LoVo (cell line): ENCODE measurements at places on chromosomes 12 and 14.

DNA sequence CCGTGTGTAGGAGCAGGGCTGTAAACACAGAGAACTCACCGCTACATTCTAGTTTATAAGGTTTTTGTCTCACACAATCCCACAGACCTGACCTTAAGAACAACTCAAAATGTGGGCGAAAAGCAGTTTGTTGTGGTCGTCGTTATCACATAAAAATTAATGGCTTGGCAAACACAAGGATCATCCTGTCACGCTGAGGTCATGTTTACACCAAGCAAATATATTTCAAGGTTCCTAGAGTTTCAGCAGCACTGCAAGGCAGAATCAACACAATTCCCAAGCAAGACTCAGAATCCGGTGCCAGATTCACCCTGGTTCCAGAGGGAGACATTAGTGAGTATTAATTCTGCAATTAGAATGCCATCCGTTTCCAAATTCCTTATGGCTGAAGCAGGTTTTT lies 30.1 kb upstream of the MAP1LC3B2 start:
- DNase-seq = peak; percentile 87

GRCh38 chr12:100448656-100449055 lies 25.0 kb upstream of the NR1H4 start:
- DNase-seq = no peak

DNA sequence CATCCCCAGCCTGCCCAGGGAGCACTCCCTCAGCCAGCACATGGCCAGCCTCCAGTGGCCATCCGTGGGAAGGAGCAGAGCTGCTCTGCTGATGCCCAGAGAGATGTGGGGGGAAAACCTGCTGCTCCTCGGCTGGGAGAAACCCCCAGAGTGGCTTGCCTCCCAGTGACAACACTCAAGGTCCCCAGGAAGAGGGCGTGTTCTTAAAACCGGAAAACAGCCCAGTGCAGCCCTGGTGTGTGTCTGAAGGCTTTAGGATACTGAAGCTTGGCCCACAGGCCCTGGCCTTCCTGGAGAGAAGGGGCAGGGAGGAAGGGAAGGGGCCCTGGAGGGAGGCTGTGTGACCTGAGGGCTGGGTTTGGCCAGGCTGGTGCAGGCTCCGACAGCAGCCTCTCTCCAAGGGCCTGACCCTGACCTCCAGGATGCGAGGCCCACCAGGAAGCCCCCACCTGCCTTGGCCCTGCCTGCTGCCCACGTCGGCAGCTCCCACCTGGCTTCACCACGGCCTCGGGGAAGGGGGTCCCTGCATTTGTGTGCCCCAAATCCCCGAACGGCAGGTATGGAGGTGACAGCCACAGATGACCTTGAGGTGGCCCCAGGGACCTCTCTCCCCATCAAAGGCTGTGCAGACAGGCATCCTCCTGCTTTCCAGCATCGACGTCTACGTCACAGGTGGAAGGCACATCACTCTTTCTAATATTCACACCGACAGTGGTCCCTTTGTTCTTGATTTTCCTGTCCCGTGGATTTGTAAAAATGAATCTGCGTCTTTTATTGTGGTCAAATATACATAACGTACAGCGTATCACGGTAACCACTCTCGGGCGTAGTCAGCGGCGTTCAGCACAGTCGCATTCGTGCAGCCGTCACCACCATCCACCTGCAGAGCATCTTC lies 190.0 kb upstream of the C14orf180 start:
- no peak for DNase-seq

- DNase-seq = no peak
Measured at GRCh38 chr14:88911809-88912208, 87.4 kb downstream of the TTC8 start.

DNA sequence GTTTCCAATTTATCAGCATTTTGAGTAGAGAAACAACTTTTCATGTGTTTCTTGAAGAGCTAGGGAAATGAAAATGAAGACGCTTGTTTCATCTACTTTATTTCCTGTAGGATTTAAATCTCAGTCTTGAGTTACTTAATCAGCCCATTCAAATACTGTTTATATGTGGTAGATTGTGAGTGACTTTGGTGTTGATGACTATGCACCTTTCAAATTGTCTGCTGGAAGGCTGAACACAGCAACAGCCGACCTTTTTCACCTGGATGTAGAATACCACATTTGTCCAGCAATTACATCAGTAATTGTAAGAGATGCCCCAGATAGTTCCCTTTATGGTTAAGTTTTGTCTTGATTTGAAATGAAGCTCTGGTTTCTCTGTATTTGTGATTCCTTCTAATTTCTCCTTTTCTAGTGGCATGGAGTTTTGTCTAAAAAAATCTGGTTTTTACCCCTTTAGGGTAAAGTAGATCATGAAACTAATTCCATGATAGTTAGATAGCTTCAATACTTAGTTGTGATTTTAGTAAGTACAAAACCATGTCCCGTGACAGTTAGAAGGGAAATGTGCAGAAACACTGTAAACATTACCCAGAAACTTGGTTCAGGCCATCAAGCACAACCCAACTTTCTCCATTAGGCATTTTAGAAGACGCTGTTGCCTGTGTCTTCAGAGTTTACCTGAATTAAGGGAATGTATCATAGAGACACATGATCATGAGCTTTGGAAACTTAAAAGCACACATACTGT lies 165.0 kb downstream of the SRGAP1 start:
- no peak for DNase-seq

- no peak for DNase-seq
Measured at GRCh38 chr14:89753828-89754412, 200.6 kb downstream of the EFCAB11 start.

DNA sequence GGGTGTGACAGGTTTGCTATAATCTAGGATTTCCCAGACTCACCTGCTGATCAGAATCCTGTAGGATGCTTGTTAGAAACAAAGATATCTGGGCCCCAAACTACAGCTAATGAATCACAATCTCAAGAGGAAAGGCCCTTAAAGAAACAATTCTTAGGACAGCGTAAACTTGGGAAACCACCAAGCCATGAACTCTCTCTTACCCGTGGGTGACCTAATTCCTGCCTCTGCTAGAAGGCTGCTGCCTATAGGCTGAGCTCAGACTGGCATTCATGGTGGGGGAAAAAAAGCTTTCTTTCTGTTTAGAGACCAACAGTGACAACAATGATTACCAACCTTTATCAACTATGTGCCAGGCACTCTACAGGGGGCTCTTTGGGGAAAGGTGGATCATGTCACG lies 213.9 kb upstream of the FKBP4 start:
- no peak for DNase-seq

DNA sequence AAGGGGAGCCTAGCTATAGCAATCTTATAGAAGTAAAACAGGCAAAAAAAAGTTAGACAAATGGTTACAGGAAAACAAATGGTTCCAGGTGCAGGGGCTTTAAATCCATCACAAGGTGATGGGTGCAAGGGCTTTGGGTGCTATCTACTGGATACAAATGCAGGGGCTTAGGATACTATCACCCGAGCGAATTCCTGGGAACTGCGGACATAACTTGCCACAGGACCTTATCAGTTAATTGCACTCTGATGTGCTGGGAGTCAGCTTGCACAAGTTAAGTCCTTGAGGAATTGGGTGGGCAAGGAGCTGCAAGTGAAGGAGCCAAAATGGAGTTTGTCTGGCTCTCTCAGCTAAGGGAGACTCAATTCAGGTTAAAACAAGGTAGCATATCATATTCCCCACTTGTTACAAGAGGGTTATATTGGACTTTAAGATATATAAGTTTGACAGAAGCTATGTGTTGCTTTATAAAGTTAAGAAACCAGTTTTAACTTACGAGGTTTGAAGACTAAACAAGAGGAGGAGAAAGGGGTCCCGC lies 115.0 kb upstream of the PZP start:
- no peak for DNase-seq

- no peak for DNase-seq
Measured at GRCh38 chr12:25659621-25660020, 106.5 kb upstream of the LMNTD1 start.

GRCh38 chr12:6825398-6826124 lies 2.6 kb upstream of the P3H3 start:
- peak; percentile 76 for DNase-seq

DNA sequence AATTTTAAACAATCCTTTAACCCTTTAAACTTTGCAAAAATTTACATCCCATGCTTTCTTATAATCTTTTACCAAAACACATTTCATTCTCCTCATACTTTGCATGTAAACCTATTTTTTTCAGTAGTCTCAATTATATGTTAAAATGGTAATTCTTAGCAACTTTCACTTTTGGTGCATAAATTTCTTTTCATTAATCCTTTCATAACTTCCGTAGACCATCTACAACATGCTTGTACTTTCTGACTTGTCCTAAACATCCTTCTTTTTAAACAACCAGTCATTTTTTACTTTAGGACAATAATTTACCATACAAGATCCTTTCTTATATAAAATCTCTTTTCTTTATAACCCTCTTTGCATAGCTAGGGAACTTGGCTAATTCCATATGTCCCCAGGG lies 19.5 kb downstream of the CCDC91 start:
- DNase-seq = no peak

DNA sequence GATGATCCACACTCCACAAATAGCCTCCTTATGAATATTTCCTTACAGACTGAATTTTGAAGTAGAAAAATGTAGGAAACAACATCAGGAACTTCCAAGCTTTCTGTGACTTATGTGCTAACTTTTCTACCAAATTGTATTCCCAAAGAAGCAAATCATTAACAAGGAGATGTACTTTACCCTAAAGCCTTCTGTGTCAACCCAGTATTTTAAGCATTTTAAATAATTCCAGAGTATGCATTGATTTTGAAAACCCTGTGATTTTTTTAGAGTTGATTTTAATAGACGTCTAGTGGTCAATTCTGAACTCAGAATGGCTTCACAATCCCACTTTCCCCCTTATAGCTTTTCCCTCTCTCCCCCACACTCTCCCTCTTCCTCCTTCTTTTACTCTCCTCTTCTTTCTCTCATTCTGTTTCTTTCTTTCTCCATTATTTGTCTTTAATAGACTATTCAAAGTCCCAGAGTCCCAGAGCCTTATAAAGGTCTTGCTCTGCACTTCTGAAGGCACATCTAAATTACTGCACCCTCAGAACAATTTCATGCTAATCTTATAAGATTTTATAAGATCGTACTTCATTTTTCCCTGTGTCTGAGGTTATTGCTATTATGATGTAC lies 10.1 kb upstream of the MYF6 start:
- no peak for DNase-seq

DNA sequence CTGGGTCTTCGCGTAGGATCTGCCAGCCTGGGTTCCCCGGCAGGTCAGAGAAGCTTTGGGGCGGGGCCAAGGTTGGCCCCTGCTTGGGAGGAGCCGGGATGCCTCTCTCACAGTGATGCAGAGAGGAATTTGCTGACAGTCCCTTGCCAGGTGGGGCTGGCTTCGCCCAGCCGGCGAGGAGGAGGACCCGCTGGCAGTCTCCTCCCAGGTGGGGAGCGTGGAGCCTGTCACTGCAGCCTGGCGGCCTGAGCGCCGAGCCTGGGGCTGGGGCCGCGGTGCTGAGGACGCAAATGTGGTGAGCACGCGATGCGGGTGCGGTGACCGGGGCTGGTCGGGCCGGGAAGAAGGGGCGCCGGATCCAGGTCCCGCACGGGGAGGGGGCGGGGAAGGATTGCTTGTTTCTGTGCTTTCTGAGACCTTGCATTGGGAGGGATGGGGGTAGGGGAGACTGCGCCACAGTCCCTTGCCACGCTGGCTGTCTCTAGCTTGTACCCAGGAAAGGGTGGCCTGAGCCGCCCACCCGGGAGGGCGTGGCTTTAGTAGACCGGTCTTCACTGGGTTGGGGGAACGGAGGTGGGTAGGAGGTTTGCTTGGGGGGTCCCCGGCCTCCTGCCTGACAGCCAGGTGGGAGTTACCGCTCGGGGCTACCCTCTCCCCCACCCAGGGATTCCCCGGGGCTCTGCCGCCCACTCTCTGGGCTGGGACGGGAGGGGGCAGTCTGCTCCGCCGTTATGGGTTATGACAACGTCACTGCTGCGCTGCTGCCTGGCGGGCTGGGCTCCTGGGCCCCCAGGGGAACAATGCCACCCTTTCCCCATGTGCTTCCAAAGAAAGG lies at the start of gene TMEM63C:
TMEM63C (plus strand) TSS at position 196 of the 835 bp plus-strand sequence. CDS start 37,016 bp downstream, outside the sequence.
- DNase-seq = peak; percentile 79

DNA sequence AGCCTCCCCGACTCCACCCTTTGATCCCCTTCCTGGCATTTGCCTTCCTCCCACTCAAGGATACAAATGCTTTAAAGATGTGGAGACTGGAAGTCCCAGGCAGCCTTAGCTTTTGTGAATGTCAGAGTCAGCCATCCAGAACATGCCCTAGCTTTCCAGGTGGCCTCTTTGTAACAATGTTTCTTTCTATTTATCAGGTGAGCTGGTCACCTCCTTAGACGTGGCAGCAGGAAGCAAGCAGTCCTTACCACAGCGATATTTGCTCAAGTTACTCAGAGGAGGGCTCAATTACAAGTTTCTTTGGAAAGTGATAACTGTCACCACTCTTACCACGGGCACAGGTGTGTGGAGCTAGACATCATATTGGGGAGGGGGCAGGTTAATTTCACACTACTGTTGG lies 4.9 kb downstream of the GALNT6 start:
- no peak for DNase-seq

DNA sequence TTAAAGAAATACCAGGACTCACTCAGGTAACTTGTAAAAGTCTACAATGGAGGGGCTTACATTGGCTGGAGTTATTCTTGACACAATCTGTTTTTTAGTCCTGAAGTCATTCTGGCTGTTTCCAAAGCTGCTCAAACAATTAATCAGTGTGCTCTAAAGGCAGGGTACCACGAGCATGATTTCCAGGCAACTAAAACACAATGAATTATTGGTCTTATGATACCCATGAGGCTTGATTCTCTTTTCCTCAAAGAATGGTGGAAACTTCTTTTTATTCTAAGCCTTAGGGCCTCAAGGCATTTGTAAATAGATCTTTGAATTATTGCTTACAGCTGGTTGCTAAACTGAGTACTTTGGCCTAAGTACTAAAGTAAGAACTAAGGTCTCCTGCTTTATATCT lies 199.8 kb upstream of the PDZRN4 start:
- DNase-seq = no peak

- DNase-seq = no peak
Measured at GRCh38 chr12:12511895-12512711, 50.6 kb downstream of the DUSP16 start.

- DNase-seq = no peak
Measured at GRCh38 chr12:54566792-54567191, 17.4 kb downstream of the PDE1B start.
